ENCODE measurements at places on chromosomes 2 and 18.

- no peak for DNase-seq
Observed at GRCh38 chr2:5706717-5707455, 14.7 kb downstream of the SOX11 start.

DNA sequence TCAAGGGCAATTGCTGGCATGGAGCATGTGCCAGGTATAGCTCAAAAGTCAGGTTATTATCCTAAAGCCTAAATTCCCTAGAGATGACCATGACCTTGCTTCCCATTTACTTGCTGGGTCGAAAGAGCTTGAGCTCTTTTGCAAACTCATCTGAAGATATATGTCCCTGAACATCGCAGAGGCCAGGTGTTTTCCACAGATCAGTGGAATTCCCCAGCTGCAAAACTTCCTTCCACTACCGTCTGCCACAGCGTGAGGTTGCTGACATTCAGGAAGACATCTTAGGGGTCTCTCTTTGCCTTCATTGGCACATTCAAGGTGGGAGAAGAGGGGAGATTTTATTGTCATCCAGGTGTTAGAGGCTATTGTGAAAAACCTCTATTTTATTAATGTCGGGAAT, 171.0 kb downstream of the MIB1 start:
- DNase-seq = no peak

DNA sequence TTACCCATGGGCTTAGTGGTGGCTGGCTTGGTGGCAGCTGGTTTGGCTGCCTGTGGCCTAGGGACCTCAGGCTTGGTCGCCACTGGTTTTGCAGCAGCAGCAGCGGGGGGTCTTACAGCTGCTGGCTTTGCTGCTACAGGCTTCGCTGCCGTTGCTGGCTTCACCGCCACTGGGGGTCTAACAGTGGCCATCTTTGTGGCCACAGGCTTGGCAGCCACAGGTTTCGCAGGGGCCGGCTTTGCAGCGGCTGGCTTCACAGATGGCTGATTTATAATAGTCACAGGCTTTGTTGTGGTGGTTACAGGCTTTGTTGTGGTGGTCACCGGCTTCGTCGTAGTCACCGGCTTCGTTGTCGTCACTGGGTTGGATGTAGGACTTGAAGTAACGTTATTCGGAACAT, 77.8 kb downstream of the COL6A3 start:
- DNase-seq = no peak

DNA sequence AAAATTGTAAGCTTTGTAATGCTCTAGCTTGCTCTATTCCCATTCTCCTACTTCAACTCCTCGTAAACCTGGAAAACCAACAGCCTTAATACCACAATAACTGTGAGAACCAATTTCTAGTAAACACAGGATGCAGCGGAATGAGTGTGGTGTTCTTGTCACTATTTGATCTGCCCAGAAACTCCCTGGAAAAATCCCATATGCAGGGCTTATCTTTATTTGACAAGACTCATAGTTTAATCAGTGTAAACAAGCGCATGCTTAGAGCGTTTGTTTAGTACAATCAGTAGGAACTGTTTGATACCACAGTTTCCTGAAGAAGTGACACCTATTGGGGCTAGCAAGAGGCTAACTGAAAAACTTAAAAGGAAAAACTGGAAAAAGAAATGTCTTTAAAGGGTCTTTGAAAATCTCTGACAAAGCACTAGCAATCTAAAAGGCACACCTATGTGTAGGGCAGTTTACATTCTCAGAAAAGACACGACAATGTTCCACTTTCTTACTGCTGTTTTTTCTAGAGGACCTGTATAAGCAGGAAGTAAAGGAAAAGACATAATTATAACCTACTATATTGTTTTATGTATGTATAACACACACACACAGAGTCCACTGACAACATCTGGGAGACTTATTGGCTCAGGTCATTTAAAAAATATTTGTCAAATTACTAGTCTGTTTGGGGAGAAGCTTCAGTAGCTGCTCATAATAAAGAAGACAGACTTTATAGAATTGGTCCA, 241.4 kb upstream of the KLHL14 start:
- no peak for DNase-seq

GRCh38 chr2:37774976-37775907, 103.8 kb upstream of the CDC42EP3 start:
- no peak for DNase-seq

GRCh38 chr2:74550231-74550630, 3.5 kb downstream of the LOXL3 start:
- DNase-seq = no peak

GRCh38 chr18:13932285-13933025, 17.1 kb upstream of the MC2R start:
- no peak for DNase-seq

GRCh38 chr2:21999522-21999921, 875.8 kb downstream of the TDRD15 start:
- no peak for DNase-seq

GRCh38 chr18:57091231-57091630, 55.7 kb upstream of the BOD1L2 start:
- no peak for DNase-seq

- DNase-seq = peak; percentile 26
Observed at GRCh38 chr2:100321866-100322820, at the start of gene LONRF2. LONRF2 (minus strand) TSS chr2:100322501; CDS start chr2:100322093, 408 bp downstream.

DNA sequence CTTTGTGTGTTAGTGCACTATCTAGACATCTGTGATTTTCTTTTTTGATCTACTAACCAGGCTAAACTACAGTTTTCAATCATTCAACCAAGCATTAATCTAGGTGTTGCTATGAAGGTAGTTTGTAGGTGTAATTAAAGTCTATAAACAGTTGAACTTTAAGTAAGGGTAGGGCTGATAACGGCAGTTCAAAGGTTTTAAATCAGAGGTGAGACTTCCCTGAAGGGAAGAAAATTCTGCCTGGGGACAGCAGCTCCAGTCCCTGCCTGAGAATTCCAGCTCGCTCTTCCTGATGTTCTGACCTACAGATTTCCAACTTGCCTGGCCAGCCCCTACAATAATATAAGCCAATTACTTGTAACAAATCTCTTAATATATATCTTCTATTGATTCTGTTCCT, 663.9 kb downstream of the MBD2 start:
- DNase-seq = no peak

DNA sequence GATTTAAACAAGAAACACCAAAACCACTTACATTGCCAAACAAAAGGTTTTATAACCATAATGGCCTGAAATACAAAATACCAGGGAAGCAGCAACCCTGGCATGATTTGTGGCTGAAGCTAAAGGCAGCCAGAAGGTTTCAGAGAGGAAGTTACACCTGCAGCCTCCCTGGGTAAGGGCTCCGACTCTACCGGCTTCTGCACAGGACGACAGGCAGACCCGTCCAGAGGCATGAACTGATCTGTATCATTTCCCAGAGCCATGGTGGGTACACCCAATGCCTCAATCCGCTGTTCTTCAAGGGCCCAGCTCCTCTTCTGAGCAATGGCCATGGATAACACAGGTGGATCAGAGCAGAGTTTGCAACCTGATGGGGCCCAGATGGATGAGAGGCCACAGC, 71.6 kb downstream of the PXDN start:
- DNase-seq = no peak

DNA sequence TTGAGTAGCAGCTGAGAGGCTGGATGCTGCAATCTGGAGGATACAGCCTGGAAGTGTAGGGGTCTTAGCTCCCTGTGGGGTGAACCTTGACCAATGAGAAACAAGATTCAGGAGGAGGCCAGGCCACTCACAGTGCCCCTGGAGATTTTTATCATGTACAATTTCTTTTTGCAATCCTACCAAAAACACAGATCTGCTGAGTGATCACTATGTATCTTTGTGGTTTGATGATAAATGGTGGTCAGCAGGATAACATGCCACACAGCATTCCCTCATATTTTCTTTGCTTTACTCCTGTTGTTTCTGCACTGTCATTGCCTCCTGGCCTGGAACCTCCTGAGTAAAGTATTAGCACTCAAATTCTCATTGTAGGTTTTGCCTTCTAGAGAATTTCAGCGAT, 357.9 kb downstream of the THSD7B start:
- DNase-seq = no peak

DNA sequence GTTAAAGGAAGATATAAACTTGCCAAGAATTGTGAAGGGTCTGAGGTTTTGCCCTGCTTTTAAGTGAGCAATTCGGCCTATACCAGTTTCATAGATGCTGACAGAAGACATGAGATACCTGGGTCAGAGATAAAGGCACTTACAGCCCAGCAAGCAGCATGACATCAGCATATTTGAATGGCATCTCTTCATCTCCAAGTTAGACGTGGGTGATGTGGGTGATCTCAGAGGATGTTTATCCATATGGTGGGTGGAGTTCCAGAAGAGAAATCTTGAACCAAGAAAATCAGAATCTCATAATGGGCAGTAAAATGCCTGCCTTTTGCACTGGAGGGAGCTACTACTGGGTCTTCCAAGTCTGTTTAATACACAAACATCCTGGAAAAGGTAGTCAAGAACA, 44.7 kb downstream of the GYPC start:
- no peak for DNase-seq

- DNase-seq = no peak
Observed at GRCh38 chr18:69326094-69326493, 74.6 kb upstream of the DOK6 start.

DNA sequence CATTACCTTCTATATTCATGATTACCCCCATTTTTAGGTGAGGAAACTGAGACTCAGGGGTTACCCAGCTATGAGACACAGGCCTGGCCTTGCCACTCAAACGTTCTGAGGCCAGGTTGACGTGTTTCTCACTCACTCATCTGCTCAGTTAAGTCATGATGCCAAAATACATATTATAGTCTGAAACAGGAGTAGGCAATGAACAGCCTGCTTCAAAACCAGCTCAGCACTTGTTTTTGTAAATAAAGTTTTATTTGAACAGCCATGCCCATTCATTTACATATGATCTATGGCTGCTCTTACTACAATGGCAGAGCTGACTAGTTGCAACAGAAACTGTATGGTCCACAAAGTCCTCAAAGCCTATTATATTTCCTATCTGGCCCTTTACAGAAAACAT, 74.1 kb upstream of the SMAD2 start:
- no peak for DNase-seq

DNA sequence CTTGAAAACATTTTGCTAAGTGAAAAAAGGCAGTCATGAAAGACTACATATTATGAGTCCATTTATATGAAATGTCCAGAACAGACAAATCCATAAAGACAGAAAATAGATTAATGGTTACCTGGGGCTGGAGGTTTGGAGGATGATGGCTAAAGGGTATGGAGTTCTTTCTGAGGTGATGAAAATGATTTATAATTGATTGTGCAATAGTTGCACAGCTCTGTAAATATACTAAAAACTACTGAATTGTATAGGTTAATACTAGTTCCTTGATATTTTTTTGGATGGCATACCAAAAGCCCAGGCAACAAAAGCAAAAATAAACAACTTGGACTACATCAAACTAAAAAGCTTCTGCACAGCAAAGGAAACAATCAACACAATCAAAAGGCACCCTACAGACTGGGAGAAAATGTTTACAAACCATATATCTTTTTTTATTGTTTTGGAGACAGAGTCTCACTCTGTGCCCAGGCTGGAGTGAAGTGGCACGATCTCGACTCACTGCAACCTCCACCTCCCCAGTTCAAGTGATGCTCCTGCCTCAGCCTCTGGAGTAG, 21.5 kb downstream of the SOS1 start:
- DNase-seq = no peak

DNA sequence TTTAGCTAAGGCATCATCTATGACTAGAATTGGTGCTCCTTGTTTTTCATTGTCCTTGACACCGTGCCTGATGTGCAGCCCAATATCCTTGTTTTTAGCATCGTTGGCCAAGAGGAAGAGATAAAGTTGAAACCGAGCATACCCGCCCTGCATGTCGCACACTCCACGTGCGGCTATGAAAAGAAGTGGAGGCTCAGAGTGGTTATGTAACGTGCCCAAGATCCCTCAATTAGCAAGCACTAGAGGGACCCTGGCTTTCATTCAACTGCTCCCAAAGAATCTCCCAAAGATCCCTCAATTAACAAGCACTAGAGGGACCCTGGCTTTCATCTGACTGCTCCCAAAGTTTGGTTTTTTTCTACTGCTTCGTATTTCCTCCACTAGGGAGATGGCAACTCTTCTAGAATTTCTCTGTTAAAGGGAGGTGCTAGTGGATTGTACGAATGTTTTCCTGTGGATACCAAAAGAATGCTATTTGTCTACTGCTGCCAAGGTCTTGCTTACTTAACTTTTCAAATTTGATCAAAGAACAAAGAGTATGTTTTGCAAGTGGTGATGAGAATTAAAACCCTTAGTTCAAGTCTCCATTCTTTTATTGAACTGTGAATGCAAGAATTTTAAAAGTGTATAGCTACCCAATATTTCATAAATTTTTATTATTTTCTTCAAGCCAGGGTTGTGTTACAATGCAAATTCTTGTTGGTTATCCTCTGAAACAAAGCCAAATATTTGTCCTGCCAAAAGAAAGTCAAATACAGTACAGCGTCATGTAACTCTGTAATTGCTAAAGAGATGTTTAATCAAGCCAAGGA, 92.1 kb downstream of the AOX1 start:
- DNase-seq = no peak

DNA sequence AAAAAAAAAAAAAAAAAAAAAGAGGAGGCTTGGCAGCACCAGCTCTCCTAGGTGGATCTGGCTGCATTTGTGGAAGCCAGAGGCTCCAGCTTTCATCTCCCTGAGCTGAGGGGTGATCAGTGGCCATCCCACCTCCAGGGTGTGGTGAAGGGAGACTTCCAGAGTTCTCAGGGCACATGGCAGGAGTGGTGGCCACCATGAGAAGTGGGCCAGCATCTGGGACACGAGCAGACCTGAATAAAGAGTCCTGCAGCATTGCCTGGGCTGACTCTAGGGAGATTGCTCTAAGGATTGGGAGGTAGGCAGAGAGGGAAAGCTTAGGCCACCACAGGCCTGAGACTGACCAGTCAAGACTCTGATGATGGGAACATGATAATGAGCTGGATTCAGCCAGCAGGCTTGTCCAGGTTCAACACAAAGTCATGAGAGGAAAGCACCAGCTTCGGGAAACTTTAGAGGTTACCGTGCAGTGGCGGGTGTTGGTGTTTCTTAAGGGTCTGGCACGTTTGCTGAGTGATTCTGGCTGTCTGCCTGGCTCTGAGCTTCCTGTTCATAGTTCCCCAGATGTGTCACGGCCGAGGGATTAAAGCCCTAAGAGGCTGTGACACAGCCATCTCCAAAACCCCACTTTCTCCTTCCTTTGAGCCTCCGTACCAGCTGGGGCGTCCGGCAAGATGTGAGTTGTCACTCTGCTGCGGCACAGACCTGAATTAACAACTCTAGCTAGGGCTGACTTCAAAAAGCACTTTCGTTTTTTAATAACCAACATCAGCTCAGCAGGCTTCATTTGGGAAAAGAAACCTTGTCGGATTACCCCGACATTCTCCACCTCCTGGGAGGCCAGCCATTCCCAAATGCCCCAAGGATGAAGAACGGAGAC, 38.3 kb upstream of the IL1R1 start:
- peak; percentile 93 for DNase-seq

DNA sequence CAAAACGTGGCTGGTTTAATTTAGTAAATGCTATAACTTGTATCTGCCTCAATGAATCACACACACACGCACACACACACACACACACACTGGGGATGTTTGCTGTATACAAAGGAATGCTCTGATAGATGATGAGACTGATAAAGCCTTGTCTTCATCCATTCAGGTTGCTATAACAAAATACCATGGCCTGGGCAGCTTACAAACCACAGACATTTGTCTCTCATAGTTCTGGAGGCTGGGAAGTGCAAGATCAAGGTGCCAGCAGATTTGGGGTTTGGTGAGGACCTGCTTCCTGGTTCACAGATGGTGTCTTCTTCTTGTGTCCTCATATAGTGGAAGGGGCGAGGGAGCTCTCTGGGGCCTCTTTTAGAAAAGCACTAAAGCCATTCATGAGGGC, 149.5 kb upstream of the HDAC4 start:
- DNase-seq = no peak

GRCh38 chr2:150474326-150475074, 13.0 kb downstream of the RND3 start:
- no peak for DNase-seq

- no peak for DNase-seq
Observed at GRCh38 chr18:48943333-48943732, 7.4 kb downstream of the SMAD7 start.

Data from activated CD4-positive, alpha-beta T cell treated with anti-CD3 and anti-CD28 coated beads, Interleukin-10, Interleukin-2, amounts not matched to agents 100 ng/mL and 50 ng/mL, durations not matched to agents 16 hours and 8 hours (primary cell).